ENCODE measurements at places on chromosomes 16 and 17.

GRCh38 chr17:80441598-80442322 is 26.8 kb downstream of the ENDOV start:
- DNase-seq = no peak

- DNase-seq = no peak
These were observed 32.6 kb upstream of the RPL38 start for GRCh38 chr17:74170924-74171323.

GRCh38 chr17:19867329-19868078 is at the start of gene ULK2:
ULK2 (minus strand) TSS chr17:19867936; CDS start chr17:19867417, 519 bp downstream.
- peak; percentile 76 for DNase-seq

- no peak for DNase-seq
These were observed 12.5 kb downstream of the C17orf78 start for GRCh38 chr17:37388266-37388665.

DNA sequence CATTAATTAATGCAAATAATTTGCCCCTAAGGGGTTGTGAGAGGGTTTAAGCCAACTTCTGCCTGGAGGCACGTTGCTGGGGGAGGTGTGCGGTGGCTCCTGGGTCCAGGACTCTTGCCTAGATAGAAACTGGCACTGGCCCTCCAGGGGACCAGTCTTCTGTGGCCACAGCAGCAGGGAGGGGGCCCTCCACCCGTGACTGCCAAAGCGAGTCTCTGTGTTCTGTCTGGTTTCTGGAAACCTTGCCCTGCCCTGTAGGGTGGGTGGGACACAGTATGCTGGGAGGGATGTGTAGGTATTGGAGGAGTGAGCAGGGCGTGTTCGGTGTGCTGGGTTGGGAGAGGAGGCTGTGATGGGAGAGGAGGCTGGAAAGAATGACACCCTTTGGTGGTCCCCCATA is 78.8 kb downstream of the TBC1D16 start:
- no peak for DNase-seq

DNA sequence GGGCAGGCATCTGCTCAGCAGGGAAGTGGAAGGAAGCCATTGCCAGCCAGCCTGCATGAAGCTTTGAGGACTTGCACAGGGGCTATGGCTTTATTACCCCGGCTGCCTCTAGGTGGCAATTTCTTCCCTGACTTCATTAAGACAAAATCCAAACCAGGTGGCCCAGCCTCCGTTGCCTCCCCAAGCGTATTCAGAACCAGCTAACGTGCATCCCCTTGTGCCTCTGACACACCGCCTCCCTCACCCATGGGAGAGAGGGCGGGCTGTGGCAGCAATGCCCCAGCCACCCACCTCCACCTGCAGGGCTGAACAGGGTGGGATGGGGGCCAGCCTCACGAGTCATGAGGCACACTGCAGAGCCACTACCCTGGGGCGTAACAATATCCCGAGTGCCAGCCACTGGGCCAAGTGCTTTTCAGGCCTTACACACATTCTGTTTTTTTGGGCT is 6.8 kb downstream of the KIFC3 start:
- peak; percentile 67 for DNase-seq

DNA sequence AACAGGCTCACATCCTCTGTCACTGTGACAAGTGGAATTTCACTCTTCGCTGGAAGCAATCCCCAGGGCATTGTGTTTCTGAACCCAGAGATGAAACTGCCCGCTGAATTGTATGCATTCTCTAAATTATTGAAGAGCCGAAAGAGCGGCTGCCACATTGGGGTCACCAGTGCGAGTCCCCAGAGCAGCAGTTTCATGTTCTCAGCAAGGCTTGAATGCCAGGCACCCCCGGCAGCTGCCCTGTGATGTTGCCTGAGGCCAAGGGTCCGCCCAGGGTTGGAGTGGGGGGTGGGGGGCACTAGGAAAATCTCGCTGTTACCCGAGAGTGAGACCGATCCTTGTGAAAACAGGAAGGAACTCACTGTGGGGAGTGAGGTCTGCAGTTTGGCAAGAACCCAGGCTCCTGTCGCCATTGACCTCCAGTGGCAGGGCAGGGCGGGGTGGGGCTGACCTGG is 20.7 kb upstream of the BCAR1 start:
- DNase-seq = no peak

DNA sequence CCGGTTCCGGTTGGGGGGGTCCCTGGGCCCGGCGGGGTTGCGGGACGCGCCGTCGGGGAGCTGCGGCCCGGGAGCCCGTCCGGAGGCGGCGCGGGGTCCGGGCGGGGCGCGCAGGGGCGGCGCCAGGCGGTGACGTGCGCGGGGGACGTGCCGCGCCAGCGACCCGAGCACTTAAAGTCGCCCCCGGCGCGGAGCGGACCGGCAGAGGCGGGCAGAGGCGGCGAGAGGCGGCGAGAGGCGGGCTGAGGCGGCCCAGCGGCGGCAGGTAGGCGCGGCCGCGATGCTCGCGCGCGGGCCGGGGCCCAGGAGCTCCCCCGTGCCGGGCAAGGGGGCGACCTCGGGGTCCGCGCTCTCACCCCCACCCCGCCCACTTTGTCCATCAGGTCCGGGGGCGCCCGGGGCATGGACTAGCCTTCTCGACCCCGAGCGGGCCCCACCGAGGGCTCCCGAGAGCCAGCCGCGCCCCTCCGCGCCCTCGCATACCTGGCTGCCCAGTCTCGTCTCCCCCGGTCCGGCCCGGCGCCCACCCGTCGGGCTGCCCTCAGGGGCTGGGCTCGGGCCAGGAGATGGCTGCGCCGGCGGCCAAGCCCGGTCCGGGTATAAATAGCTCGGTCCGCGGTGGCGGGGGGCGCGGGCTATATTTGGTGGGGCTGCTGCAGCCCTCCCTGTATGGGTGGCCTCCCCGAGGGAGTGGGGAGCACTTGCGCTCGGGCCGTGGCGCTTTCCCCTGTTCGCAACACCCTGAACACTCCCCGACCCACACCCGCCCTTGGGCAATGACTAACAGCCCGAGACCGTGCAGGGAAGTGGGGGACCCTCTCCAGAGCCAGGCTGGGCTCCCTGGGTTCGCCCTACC is at the start of gene SLC16A3:
Gene SLC16A3, plus strand, starts transcription at position 201 of the 856 bp plus-strand sequence. CDS start 6,967 bp downstream, outside the sequence.
- DNase-seq = peak; percentile 93

DNA sequence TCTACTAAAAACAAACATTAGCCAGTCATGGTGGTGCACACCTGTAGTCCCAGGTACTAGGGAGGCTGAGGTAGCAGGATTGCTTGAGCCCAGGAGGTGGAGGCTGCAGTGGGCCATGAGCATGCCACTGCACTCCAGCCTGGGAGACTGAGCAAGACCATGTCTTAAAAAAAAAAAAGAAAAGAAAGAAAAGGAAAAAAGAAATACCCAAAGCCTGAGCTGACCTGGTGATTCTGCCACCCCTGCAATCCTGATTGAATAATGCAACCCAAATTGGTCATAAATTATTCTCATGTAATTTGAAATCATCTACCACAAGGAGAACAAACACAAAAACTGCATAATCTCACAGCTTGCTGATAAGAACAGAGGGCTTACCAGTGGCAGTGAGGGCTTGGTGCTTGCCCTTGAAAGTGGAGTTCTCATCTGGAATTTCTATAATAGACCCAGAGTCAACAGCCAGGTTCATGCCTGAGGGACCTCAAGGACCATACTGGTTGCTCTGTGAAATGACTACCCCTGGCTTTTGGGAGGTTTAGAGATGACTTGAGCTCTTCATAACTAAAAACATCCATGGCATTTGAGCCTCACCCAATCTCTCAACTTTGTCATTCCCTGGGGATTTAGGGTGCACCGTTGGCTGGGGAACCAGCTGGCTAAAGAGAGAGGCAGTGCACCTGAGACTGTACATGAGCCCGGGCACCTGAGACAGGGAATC is 35.4 kb upstream of the TMC5 start:
- DNase-seq = no peak

DNA sequence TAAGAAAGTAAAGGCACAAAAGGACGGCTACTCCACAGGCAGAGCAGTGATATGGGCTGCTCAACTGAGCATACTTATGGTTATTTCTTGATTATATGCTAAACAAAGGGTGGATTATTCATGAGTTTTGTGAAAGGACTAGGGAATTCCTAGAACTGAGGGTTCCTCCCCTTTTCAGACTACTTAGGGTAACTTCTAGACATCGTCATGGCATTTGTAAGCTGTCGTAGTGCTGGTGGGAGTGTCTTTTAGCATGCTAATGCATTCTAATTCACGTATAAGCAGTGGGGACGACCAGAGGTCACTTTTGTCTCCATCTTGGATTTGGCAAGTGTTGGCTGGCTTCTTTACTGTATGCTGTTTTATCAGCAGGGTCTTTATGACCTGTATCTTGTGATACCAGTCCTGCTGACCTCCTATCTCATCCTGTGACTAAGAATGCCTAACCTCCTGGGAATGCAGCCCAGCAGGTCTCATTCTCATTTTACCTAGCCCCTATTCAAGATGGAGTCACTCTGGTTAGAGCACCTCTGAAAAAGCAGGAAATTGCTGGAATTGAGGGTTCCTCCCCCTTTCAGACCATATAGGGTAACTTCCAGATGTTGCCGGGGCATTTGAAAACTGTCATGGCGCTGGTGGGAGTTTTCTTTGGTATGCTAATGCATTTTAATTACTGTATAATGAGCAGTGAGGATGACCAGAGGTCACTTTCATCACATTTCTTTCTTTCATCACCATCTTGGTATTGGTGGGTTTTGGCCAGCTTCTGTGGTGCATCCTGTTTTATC is 388.5 kb downstream of the XYLT1 start:
- no peak for DNase-seq

DNA sequence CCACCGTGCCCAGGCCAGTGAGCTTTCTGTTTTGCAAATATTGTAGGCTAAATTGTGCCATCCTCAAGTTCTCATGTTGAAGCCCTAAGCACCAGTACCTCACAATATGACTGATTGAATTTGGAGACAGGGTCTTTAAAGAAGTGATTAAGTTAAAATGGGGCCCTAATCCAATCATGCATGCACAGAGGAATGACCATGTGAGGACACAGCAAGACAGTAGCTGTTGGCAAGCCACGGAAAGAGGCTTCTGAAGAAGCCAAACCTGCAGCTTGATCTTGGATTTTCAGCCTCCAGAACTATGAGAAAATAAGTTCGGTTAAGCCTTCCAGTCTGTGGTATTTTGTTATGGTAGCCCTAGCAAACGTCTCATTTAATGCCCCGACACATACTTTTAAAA is 24.9 kb downstream of the TOM1L2 start:
- DNase-seq = no peak

- DNase-seq = no peak
These were observed 92.4 kb downstream of the CBLN1 start for GRCh38 chr16:49189286-49189685.

DNA sequence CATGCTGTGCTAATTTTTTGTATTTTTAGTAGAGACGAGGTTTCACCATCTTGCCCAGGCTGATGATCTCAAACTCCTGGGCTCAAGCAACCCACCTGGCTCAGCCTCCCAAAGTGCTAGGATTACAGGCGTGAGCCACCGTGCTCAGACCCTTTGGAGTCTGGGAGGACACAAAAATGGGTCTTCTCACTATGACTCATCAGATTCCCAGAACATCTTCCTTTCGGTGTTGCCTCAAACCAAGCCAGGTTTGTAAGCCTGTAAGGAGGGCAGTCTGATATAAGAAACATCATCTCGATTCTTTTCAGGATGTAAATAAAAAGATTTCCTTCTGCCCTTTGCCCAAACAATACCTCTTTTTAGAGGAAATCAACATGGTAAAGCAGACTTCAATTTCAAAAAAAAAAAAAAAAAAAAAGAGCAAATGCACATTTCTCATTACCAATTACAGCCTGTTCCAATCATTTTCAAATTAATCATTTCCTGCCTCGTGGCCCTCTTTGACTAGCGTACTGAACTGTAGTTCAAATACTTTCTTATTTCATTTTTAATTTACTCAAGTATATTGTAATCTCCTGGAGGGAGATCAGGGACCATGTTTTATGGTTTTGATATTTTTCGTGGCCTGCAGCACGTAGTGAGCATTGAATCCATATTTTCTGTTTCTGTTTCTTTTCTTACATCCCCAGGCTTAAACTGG is 409.6 kb downstream of the GRIN2A start:
- DNase-seq = no peak

DNA sequence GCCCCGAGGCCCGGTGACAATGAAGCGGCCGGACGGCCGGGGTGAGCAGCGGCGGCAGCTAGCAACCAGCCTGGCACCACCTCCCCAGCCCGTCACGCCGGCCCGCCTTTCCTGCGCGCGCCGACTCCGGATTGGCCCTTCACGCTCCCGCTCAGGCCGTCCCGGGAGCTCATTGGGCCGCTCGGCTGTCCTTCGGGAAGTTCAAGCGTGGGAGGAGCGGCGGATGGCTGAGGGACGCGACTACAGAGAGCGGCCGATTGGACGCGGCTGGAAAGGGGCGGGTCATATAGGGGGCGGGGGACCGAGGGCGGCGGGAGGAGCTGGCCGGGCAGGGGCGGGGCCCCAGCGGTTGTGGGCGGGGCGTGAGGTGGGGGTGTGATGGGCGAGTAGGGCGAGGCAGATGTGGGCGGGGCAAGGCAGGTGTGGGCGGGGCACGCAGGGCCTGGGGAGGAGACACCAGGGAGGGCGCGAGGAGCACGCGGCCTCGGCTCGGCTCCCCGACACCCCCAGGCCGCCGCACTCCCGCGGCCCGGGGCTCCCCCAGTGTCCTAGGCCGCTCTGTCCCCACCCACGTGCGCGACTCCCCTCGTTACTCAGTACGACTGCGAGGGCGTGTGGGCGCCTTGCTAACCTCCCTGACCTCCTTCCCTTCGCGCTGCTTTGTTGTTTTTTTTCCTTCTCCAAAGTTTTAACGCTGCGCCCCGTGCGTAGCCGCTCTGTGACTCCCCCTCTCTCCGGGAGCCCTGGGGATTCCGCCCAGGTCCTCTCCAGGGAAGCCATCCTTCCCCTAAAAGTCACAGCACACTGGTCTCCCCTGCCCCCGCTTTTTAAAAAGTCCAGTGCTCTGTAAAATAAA is at the start of gene CEP131:
Gene CEP131, minus strand, starts transcription at position 60 of the 856 bp plus-strand sequence. CDS start 2,909 bp downstream, outside the sequence.
- DNase-seq = peak; percentile 100

DNA sequence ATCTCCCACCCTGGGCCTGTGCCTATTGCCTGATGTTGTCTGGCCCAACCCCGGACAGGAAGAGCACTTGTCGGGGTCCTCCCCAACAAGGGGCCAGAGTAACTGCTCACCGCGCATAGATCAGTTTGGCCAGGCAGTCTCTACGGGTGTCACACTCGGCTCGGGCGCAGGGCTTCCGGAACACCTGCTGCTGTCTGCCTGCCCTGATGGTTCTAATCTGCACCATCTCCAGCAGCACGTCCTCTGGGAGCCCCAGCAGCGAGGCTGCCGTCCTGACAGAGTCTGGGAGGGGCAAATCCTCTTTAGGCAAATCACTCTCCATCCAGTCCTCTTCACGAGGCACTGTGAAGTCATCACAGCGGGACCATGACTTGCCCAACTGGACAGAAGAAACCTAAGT is 24.0 kb downstream of the MYO19 start:
- no peak for DNase-seq

DNA sequence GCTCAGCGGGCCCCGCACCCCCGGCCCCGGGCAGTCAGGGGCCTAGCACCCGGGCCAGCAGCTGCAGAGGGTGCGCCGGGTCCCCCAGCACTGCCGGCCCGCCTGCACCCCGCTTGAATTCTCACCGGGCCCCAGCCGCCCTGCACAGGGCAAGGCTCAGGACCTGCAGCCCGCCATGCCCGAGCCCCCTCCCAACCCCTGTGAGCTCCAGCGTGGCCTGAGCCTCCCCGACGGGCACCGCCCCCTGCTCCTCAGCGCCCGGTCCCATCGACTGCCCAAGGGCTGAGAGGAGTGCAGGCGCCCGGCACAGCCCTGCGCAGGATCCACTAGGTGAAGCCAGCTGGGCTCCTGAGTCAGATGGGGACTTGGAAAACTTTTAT is 1.7 kb upstream of the BRCA1 start:
- no peak for DNase-seq
